Stimulated activated CD4-positive, alpha-beta T cell treated with anti-CD3 and anti-CD28 coated beads, Interleukin-15, amount 100 ng/mL, for 24 hours (primary cell): ENCODE measurements at places on chromosomes 1 and 21.
A peak's percentile ranks its signal among the peaks of the same experiment; 100 is the strongest.

- no peak for DNase-seq
Observed at GRCh38 chr1:18079941-18080735, 27.5 kb upstream of the IGSF21 start.

DNA sequence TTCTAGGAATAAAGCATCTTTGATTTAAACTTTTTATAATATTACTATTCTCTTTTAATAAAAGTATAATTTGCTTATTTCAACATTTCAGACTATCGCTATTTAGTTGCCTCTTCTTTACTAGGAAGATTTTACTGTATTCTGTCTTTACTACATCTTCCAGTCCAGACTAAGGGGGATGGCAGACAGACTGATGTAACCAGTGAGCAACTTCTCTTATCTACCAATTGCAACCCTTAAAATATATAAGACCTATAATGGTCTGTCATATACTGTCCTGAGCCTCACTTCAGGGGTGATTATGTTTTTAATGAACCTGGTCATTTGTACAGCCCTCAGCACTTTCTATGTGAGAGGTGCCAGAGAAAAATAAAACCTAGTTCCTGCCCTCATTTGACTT is 87.0 kb downstream of the UBE2U start:
- no peak for DNase-seq

DNA sequence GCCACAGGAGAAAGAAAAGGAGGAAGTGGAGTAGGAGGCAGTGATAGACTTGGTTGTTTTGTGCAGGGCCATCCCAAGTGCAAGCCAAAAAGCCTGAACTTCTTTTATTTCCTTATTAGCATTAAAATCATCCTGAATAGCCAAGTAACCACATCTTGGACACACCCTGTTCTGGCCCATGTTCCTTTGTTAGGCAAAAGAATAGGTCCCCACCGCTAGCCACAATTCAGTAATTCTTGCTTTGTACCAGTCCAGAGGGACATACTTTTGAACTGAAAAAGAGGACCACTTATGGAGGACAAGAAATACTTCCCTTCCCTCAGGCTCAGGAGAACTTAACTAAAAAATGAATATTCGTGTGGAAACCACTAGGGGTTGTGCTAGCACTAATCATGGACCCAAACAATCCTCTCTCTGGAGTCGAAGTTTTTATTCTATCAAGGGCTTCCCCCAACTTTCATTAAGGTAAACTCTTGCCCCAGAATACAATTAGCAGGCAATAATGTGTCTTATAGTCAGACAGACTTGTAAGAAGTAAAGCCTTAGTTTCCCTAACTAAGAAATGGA is 19.4 kb downstream of the TNFSF4 start:
- DNase-seq, result no peak

- DNase-seq, result no peak
Observed at GRCh38 chr1:205477759-205478247, 22.0 kb upstream of the BLACAT1 start.

GRCh38 chr1:1437904-1438376 is 2.5 kb downstream of the VWA1 start:
- DNase-seq, result no peak

- DNase-seq, result peak; percentile 37
Observed at GRCh38 chr1:200670242-200671118, 773 bp upstream of the DDX59 start.

DNA sequence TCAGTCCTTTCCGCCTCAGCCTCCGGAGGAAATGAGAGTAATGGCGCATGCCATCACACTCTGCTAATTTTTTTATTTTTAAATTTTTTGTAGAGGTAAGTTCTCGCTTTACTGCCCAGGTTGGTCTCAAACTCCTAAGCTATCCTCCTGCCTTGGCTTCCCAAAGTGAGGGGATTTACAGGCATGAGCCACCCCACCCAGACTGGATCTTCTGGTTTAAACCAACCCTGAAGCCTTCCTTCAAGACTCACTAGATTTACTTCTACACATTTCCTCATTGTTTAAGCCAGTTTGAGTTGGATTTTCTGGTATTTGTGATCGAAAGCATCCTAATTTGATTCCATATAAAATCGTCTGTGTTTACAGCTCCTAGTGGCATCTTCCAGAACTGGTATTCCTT is 23.1 kb upstream of the SCAF4 start:
- DNase-seq, result no peak

- DNase-seq, result no peak
Observed at GRCh38 chr1:59279645-59280044, 17.2 kb upstream of the FGGY start.

DNA sequence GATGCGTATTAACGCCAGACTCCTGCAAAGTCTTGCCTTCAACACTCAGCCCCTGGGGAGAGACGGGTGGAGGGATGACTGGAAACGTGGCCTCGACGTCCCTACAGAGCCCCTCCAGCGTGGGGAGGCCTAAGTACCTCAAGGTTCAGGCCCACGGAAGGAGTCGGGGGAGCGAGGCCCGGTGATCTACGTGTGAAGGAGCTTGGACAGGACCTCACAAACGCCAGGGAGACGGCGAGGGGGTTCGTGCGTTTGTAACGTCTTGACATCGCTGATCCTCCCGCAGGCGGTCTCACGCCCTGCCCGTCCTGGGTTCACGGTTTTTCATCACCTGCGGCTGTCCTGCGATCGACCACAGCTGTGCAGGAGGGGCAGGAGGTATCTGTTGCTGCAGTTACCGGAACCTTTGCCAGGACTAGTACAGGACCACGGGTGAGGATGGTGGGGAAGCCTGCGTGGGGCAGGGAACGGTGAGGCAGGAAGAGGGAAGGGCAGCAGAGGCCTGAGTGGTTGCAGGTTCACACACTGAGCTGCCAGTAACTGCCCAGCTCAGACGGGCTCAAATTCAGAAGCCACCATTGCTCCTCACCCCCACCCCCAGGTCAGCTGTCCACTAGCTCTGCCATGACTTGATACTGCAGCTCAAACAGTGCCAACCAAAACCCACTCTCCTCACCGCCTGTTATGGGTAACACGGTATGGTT is 889 bp upstream of the CCNL2 start:
- DNase-seq, result peak; percentile 46

- no peak for DNase-seq
Observed at GRCh38 chr1:236455243-236455642, 61.2 kb downstream of the EDARADD start.

- no peak for DNase-seq
Observed at GRCh38 chr1:150615346-150616201, 13.8 kb downstream of the ENSA start.
